ENCODE measurements at places on chromosomes 7 and 10.
A peak's percentile ranks its signal among the peaks of the same experiment; 100 is the strongest.

DNA sequence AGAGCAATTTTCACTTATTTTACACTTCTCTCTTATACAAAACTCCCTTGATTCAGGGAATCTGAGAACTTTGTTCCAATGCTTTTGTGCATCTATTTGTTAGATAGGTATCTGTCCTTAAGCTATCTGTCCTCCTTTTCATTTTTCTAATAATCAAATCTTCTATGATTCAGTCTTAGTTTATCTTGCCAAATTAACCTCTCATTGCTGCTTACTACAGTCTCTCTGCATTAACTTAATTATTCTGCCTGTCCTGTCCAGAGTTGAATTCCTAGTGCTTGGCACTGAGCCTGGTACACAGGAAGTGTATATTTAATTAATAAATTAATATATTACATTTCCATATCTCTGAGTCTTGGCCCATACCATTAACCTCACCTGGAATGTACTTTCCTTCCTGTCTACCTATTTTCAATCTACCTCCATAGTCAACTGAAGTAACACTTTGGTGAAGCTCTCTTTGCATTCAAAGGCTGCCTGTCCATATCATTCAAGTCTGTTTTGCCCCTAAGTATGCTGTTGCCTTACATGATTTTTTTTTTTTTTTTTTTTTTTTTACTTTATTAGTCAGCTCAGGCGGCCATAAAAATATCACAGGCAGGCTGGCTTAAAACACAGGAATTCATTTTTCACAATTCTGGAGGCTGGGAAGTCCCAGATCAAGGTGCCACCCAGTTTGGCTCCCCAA is 66.0 kb upstream of the CSTF2T start:
- DNase-seq: no peak

DNA sequence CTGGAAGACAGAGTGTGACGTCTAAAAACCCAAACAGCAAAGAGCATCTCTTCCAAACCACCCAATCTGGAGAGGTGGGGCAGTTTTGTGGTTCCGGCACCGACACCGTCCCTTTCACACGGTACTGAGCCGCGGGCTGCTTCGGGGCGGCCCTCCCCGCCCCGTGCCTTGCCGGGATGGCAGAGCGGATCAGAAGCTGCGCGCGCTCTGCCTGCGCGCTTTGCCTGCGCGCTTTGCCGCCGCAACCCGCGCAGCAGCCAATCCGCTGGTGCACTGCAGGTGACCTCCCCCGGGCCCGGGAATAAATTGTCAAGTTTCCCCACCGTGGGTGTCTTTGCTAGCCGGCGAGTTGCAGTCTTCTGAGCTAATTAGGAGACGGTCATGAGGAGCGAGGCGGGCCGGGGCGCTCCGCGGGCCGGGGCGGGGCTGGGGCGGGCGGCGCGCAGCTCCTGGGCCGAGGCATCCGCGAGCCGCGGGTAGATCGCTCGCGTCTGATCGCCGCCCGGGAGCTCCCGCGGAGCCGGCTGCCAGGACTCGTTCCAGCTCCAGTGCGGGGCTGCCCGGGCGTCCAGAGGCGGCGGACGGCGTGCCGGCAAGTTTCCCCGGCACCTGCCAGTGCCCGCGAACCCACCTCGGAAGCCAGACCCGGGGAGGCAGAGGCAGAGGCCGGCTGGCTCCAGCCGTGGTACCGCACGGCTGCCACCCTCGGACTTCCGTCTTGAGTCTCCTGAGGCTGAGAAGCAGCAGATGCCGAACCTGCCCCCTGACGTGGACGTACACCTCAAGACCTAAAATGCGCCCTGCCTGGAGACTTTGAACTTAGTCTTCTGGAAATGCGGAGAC is 536.0 kb upstream of the GALNT17 start:
- peak; percentile 36 for DNase-seq

- DNase-seq: no peak
Observed at GRCh38 chr10:129849452-129849750, 114.7 kb downstream of the EBF3 start.

- DNase-seq: no peak
Observed at GRCh38 chr10:117619223-117619622, 76.7 kb downstream of the EMX2 start.

GRCh38 chr10:68251151-68251550 is 19.2 kb upstream of the ATOH7 start:
- no peak for DNase-seq

DNA sequence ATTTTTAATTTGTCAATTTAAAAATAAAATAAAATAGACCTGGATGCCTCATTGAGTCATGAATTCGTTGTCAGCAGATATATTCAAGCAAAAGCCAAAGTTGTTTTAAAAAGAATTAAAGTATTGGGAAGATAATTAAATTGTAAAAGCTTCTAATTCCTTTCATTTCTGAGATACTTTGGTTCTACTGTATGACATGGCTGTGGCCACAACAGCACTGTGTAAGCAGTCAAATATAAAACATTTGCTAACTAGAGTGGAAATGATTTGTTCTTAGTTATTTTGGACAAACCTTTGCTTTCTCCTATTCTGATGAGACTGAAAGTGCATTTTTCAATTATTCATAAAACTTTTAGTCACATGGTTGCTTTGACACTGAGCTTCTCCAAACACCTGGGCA is 143.6 kb upstream of the FAM13C start:
- no peak for DNase-seq

DNA sequence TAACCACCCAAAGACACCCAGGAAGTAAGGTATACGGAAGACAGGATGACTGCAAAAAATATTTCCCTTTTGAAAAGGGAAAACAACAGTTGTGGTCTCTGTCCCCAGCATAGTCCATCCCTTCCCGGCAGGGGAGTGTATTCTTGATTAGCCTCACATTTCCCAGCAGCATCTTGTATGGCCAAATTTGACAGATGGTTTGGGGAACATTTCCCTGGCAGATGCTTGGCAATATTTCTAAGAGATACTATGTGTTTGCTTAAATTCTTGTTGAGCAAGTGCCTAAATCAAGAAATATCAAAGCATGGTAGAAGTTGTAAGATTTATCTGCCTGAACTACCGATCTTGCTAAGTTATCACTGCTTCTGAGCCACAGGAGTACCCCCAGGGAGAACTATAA is 56.9 kb upstream of the TPK1 start:
- no peak for DNase-seq

DNA sequence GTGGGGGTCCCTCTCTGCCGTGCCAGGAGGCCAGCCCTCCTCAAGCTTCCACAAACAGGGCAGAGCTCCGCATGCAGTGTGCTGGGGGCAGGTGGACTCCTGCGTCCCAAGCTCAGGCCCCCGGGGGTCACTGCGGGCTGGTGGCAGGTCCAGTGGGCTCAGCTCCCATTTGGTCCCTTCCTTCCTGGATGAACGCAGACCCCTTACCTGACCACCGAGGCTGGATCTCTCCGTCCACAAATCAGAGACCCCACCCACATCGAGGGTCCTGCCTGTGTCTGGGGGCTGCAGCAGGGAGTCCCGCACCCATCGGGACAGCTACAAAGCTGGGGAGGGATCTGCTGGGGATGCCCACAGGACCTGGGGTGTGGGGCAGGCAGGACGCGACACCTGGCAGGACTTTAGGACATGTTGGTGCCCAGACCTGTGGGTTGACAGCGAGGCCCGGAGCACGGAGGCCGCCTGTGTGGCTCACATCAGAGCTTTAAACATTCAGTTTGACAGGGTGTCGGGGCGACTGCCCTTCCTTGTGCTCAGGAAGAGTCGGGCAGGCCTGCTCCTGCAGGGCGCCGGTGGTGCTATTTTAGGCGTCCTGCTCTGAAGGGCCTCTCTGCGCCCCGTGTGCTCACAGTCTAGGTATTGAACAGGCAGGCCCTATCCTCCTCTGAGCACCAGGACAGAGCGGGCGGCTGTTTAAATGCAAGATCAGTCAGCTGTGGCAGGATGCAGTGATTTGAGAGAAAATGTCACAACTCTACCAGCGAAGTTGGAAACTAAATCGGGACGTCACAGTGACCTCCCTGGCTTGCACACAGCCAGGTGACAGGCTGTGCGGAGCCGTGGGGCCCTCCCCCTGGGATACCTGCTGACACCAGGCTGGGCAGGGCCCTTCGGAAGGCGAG is 15.9 kb upstream of the CFAP46 start:
- DNase-seq: no peak

DNA sequence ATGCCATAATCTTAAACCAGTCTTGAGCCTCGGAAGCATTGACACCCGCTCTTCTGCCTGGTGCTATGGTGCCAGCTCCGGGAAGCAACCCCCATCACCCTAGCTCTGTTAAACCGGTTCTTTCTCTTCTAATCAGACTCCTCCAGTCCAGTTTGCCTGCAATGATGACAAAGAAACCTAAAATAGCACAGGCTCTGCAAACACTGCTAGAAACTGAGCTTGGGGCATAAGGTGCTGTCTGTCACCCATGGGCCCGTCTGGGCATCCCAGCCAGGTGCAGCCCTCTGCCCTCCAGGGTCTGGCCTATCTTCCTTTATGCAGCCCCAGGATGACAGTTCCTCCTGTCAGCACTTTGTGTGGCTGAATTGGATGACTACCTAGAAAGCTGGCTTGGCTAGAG is 14.2 kb upstream of the CAMK2G start:
- DNase-seq: no peak

DNA sequence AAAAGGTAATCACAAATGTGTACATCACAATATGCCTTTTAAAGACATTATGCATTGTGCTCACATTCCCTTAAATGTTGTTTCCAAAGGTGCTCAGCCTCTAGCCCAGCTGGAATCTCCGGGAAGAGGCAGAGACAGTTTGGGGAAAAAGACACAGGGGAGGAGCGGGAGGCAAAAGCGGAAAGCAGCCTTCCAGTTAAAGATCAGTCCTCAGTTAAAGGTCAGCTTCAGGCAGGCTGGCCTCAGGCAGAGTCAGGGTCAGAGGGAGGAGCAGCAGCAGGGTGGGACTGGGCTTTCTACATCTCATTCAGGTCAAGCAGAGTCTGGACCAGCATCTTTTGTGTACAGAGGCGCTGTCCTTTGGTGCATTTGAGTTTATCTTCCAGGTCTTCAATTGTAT is 18.6 kb downstream of the ST7 start:
- no peak for DNase-seq

DNA sequence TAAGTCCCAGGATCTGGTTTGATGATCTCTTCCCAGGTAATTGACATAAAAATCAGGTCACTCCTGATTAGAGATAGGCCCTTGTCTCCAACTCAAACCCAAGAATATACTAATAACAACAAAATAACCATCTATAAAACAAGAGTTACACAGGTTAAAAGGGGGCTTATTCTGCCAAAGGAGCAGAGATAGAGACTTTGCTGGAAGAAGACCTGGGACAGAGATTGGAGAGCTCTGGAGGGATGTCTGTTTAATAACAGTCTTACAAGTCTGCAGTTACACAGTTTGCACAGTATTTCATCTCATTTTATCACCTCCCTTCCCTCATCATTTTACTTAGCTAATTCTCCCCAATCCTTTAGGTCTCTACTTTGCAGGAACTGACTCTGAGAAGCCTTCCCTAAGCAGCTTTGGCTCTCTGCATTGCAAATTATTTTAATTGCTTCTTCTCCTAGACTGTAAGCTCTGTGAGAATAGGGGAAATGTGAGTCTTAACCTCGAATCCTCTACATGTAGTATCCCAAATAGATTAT is 3.7 kb upstream of the ZNF438 start:
- DNase-seq: no peak

All from AG08396 (cell line).